Amniotic epithelial cell (primary cell): ENCODE measurements at places on chromosomes 13 and 19.

DNA sequence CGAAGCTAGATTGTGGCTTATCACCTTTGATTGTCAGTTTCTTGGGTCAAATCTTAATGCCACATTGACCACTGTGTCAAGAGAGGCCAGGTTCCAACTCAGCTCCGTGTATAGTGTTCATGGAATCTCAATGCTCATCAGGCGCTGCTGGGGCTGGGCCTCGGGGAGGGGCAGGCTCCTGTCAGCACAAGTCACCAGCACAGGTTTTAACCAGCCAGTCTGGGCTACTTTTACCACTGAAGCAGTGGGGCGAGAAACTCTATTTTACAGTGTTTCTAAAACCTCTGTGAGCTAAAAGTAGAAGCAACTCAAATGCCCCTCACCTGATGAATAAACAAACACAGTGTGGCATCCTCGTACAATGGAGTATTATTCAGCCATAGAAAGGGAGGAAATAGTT, 118.7 kb upstream of the GJB6 start:
- no peak for DNase-seq

- no peak for DNase-seq
Observed at GRCh38 chr13:98942997-98943396, 34.9 kb downstream of the DOCK9 start.

DNA sequence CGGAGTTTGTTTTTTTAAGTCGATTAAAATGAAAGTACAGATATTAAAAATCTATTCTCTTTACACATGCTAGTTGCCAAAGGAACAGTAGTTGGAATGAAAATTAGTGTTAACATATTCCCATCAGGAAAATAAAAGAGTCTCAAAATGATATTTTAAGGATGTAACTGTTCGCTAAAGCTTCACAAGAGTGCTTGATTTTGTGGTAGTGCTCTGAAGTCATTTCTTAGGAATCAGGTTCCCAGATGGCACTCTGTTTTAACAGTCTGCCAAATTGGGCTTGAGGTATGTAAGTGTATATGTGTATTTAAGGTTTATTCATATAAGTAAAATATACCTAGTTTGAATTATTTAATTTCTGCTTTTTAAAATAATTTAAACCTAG, 128.8 kb downstream of the LMO7 start:
- no peak for DNase-seq

DNA sequence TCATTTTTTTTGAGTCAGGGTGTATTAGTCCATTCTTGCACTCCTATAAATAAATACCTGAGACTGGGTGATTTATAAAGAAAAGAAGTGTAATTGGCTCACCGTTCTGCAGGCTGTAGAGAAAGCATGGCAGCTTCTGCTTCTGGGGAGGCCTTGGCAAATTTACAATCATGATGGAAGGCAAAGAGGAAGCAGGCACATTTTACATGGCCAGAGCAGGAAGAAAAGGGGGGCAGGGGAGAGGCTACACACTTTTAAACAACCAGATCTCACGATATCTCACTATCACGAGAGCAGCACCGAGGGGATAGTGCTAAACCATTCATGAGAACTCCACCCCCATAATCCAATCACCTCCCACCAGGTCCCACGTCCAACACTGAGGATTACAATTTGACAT, 44.5 kb upstream of the MIR17HG start:
- no peak for DNase-seq

- DNase-seq: no peak
Observed at GRCh38 chr13:43118521-43118920, 95.1 kb downstream of the DNAJC15 start.

DNA sequence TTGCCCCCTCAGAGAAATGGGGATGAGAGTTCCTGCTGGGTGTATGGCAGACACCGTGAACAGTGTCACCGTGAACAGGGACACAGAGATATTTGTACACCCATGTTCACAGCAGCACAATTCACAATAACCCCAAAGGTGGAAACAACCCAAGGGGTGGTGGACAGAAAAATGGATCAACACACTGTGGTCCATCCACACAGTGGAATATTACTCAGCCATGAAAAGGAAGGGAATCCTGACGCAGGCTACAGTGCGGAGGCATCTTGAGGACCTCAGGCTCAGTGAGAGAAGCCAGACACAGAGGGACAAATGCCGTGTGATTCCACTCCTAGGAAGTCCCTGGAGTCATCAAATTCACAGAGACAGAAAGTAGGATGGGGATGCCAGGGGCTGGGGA, 7.6 kb upstream of the CELF5 start:
- DNase-seq: no peak

- no peak for DNase-seq
Observed at GRCh38 chr13:39269411-39269810, 231.2 kb downstream of the NHLRC3 start.

DNA sequence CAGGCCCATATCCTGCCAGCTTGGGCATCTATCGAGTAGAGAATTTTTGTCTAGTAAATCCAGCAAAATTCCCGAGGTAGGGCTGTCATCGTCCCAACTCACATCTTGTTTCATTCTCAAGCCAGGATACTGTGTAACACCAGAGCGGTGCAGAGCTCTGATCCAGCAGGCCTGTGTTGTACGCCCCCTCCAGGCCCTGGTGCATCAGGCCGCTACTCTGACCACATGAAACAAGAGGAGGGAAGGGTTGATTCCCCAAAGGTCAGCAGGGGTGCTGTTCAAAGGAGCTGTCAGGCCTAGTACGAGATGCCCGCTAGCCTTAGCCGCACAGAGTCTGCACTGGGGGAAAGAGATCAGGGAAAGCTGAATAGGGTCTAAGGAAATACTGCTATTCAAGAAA, 276.0 kb downstream of the SLC7A1 start:
- no peak for DNase-seq

- peak; percentile 84 for DNase-seq
Observed at GRCh38 chr13:23979361-23980159, 82.3 kb upstream of the C1QTNF9B start.

DNA sequence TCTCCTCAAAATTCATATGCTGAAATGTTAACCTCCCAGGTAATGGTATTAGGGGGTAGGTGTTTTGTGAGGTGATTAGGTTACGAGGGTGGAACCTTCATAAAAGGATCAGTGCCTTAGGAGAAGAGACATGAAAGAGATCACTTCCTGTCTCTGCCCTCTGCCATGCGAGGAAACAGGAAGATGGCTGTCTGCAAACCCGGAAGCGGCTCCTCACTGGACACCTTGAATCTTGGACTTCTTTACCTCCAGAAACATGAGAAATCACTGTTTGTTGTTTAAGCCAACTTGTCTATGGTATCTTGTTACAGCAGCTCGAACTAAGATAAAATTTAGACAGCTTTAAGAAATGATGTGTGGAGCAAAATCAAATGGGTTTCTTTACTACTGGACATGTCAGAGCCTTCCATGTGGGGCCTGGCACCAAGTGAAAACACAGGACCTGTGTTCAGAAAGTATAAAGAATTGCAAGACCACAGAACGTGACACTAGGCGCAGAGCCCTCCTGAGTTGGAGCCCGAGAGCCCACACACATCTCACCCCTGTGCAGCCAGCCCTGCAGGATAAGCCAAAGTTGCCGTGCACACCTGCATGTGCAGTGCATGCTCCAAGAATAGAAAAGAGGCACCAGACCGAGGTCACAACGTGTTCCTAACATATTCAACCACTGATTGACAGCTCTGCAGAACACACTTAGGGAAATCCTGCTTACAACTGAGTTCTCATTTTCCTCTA, 112.5 kb upstream of the UQCRFS1 start:
- no peak for DNase-seq

- DNase-seq: no peak
Observed at GRCh38 chr13:75927183-75927669, 291.1 kb downstream of the LMO7 start.

- DNase-seq: no peak
Observed at GRCh38 chr13:28458608-28459007, 36.3 kb downstream of the FLT1 start.

DNA sequence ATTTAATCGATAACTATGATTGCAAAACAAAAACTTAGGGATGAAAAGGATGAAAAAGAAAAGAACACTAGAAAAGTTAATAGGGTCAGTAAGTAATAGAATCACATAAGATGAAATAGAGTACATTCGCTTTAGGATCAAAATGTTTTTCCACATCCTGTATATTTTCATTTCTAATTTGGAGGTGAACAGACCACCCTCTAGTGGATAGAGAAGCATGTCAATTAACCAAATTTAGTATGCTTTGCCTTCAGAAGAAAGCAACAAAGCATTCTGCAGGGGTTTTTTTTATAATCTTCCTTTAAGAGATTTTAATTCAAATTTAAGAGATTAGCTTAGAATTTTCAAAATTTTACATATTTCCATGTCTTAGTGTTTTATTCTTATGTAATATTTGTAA, 611.0 kb upstream of the SGCG start:
- DNase-seq: peak; percentile 15

- peak; percentile 76 for DNase-seq
Observed at GRCh38 chr13:110944121-110944967, 29.5 kb upstream of the ANKRD10 start.

DNA sequence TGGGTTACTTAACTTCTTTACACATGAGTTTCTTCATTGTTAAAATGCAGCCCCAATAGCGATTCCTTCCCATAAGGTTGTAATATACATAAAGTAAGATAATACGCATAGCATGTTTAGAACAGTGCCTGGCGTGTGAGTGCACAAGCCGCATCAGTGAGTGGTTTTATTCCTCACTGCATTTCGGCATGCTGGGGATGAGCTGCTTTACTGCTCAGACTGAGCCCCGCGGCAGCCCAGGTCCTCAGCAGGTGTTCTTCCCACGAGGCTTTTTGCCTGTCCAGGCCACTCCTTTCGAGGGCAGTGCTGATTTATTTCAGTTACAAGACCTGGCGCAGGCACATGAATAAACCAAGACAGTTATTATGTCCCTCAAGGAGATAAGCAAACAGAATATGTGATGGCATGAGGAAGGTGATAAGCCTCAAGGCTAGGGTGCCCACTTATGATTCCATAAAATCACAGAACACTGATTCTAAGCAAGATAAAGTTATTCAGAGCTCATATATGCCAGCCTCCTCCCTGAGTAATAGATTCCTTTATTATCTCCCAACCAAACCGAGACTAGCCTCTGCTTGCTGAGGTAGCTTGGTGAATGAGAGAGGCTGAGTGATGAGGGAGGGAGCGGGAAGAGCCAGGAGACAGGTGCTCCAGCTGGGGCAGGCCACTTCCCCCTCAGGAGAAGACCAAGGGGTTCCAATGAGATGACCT, 505.5 kb downstream of the DIAPH3 start:
- no peak for DNase-seq

DNA sequence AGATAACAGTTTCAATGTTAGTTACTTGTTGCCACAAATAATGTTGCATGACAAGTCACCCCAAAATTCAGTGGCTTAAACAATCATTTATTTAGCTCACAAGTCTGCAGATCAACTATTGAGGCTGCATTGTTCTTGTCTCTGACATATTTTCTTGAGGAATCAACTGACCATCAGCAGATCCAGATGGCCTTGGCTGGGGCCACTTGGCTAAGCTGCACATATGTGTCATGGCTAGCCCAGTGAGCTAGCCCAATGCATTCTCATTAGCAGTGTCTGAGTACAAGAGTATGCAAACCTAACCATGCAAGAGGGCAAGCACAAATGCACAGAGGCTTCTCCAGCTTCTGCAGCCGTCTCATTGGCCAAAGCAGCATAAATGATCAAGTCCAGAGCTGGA, 180.4 kb downstream of the DNAJC15 start:
- no peak for DNase-seq

GRCh38 chr19:20453425-20453935, 112.1 kb downstream of the ZNF737 start:
- DNase-seq: no peak

- DNase-seq: no peak
Observed at GRCh38 chr19:15118248-15118647, 11.0 kb downstream of the SYDE1 start.

DNA sequence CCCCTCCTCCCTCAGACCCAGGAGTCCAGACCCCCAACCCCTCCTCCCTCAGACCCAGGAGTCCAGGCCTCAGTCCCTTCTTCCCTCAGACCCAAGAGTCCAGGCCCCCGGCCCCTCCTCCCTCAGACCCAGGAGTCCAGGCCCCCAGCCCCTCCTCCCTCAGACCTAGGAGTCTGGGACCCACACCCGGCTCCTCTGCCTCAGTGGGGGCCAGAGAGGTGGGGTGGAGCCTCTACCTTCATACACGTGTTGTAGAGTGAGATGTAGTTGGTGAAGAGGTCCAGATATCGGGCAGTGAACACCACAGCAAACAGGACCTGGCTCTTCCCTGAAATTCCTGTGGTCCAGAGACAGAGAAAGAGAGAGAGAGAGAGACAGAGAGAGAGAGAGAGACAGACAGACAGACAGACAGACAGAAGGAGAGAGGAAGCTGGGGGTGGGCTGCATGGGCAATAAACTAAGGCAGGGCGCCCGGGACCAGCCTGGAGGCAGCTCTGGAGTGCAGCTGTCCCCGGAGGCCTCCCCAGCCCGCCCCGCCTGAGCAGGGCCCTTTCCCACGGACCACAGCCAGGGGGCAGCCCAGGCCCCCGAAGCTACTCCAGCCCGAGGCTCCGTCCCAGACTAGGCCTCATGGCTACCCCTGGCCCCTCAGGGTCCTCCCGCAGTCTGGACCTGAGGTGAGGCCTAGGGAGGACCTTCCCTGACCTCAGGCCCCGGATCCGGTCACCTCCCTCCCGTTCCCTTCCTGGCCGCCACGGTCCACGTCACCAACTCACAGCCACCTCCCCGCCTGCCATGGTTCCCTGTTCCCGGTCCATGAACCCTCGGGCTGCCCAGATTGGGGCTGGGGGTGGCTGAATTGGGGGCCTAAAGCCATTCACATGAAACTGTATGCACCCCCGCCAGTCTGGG, 907 bp downstream of the KDELR1 start:
- DNase-seq: peak; percentile 67

GRCh38 chr19:27858981-27859581, 1353.9 kb downstream of the UQCRFS1 start:
- no peak for DNase-seq

DNA sequence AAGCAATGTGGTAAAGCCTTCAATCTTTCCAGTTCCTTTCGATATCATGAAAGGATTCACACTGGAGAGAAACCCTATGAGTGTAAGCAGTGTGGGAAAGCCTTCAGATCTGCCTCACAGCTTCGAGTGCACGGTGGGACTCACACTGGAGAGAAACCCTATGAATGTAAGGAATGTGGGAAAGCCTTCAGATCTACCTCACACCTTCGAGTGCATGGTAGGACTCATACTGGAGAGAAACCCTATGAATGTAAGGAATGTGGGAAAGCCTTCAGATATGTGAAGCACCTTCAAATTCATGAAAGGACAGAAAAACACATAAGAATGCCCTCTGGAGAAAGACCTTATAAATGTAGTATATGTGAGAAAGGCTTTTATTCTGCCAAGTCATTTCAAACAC, 15.6 kb upstream of the ZNF763 start:
- peak; percentile 41 for DNase-seq

GRCh38 chr13:30346153-30346788, 38.9 kb upstream of the KATNAL1 start:
- no peak for DNase-seq
